ENCODE measurements at places on chromosomes 1 and 21. TPM values are rescaled to one million over a fixed set of nuclear protein-coding genes. Genes with fewer than 3 reads are reported as not detected.

The AKNAD1 gene
- 0.45 TPM for total RNA-seq

The AADACL3 gene
- total RNA-seq, result not detected

GRCh38 chr1:243731301-243731891 lies 118.6 kb downstream of the AKT3 start:
- no peak for DNase-seq
- no peaks in the 10 kb centered on the region for H3K27me3 ChIP-seq
- peaks cover 5% of the 10 kb centered on the region for H3K36me3 ChIP-seq
- no peak overlapping the region for H3K27ac ChIP-seq
- H3K4me3 ChIP-seq, result no peak overlapping the region

DNA sequence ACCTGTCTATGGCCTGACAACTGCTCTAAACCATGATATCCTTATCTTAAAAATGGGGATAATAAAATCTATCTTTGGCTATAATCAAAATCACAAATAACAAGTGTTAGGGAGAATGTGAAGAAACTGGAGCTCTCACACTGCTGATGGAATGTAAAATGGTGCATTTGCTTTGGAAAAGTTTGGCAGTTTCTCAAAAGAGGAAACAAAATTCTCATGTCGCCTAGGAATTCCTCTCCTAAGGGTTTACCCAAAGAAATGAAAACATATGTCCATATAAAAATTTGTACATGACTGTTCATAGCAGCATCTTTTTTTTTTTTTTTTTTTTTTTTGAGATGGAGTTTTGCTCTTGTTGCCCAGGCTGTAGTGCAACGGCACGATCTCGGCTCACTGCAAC lies 64.3 kb downstream of the ZNF281 start:
- H3K4me3 ChIP-seq, result no peak overlapping the region
- peaks cover 4% of the 10 kb centered on the region for H3K4me1 ChIP-seq
- DNase-seq, result no peak
- H3K27ac ChIP-seq, result no peak overlapping the region

DNA sequence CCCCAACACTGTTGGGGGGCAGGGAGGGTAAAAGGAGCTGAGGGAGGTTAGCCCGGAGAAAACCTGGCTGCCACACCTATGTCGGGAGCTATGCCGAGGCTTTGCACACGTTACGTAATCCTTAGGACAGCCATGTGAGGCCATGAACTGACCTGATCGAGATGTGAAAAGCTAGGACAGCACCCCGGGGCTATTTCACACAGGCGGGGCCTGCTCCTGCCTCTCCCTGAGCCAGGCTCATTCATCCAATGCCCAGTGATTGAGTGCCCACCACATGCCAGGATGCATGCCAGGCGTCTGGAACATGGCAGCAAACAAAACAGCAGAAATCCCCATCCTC lies 30.2 kb downstream of the LDLRAP1 start:
- no peaks in the 10 kb centered on the region for H3K27me3 ChIP-seq
- H3K27ac ChIP-seq, result no peak overlapping the region
- no peaks in the 10 kb centered on the region for H3K36me3 ChIP-seq
- no peak for DNase-seq
- no peak overlapping the region for H3K4me3 ChIP-seq

GRCh38 chr1:74673351-74674111 lies at the start of gene ERICH3:
Gene ERICH3 (minus strand): TSS chr1:74673792. CDS start chr1:74673519, 273 bp downstream.
- no peak within 1 kb of the TSS for H3K4me3 ChIP-seq
- H3K36me3 ChIP-seq, result peaks cover 3% of the 10 kb centered on the region
- H3K27ac ChIP-seq, result no peak within 1 kb of the TSS
- DNase-seq, result no peak

The NR1I3 gene
- not detected for total RNA-seq

GRCh38 chr1:159211331-159212136 lies 6.9 kb downstream of the ACKR1 start:
- peaks cover 42% of the 10 kb centered on the region for H3K27me3 ChIP-seq
- no peak for DNase-seq
- no peak overlapping the region for H3K27ac ChIP-seq
- no peaks in the 10 kb centered on the region for H3K4me1 ChIP-seq
- no peaks in the 10 kb centered on the region for H3K36me3 ChIP-seq

- DNase-seq, result no peak
- peak overlapping the region; percentile 49 for H3K27ac ChIP-seq
- H3K4me3 ChIP-seq, result no peak overlapping the region
- no peaks in the 10 kb centered on the region for H3K27me3 ChIP-seq
- H3K36me3 ChIP-seq, result no peaks in the 10 kb centered on the region
These were observed 2.0 kb downstream of the ADAMTSL4 start for GRCh38 chr1:150551051-150551783.

The MPC2 gene
- 51.6 TPM for total RNA-seq

GRCh38 chr1:88890791-88891317 lies 513 bp downstream of the GTF2B start:
- peaks cover 3% of the 10 kb centered on the region for H3K36me3 ChIP-seq
- peak overlapping the region; percentile 98 for H3K27ac ChIP-seq
- no peaks in the 10 kb centered on the region for H3K27me3 ChIP-seq
- H3K4me1 ChIP-seq, result peaks cover 30% of the 10 kb centered on the region

The SPRR1B gene
- total RNA-seq, result not detected

DNA sequence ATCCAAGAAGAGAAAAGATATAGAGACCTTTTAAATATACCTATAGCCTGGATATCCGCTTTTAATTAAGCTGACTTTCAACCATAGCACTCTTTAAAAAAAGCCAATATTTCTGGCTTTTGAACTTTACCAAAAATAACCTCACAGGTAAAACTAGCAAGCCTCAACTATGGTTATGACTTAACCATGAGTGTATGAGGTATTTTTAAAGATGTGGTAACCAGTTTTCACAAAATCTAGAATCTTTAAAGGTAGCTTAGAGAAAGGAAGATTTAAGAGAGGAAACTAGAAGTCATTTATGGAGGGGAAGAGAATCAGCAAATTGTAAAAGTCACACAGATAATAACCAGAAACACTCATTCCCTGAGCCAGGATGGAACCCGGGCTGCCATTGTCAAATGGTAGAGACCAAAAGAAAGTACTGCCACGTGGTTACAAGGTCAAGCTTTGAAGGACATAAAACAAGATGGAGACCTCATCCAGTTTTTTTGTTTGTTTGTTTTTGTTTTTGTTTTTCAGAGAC lies 288.4 kb upstream of the RGS18 start:
- H3K36me3 ChIP-seq, result no peaks in the 10 kb centered on the region
- H3K27me3 ChIP-seq, result no peaks in the 10 kb centered on the region
- H3K27ac ChIP-seq, result no peak overlapping the region
- no peaks in the 10 kb centered on the region for H3K4me1 ChIP-seq
- no peak for DNase-seq

The ASB17 gene
- not detected for total RNA-seq

DNA sequence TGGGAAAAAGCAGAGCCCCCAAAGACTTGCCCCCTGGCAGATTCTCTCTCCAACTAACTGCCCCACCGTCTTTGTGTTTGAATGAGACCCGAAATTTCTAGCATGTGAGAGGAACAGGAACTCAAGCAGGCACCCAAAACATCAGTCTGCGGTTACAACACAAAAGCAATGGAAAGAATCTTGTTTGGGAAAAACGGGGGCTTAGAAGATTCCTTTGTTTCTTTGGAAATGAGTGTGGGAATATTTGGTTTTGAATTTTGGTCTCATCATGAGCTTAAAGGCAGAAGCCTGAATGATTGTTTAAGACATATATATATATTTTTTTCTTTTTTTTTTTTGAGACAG lies 188.9 kb upstream of the TMEM51 start:
- H3K36me3 ChIP-seq, result peaks cover 21% of the 10 kb centered on the region
- no peak for DNase-seq
- H3K27me3 ChIP-seq, result no peaks in the 10 kb centered on the region
- peak overlapping the region; percentile 8 for H3K27ac ChIP-seq
- H3K4me3 ChIP-seq, result no peak overlapping the region
- H3K4me1 ChIP-seq, result peaks cover 17% of the 10 kb centered on the region

DNA sequence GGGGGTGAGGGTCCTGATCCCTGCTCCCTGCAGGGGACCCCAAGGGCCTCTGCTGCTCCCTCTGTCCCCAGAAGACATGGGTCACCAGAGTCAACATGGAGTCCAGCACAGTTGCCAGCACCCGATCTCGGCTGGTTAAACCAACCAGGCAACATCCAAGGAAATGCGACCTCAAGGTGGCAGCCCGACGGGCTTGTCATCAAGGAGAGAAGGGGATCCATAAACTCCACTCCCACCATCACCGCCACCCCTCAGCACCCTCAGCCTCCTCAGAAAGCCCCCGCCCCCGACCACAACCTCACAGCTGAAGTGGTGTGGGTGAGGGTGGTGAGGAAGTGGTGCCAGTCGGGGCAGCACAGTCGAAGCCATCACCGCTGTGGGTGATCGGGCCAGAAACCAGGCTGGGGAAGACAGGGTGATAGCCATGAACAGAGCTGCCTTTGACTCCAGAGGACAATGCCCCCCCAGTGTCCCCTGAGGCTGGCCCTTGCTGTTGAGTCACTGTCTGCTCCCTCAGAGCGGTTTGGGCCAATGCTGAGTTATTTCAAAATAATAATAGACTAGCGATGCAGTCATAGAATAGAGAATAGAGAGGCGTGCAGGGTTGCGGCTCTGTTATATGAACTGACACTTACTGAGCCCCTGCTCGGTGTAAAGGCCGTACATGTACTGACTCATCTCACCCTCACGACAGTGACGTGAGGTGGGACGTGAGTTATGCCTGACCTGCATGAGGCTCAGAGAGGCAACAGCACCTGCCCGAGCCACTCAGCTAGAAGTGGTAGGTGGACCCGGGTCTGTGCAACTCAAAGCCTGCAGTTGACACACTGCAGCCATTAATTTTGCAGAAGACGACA lies 88.7 kb upstream of the IFFO2 start:
- no peaks in the 10 kb centered on the region for H3K36me3 ChIP-seq
- peak; percentile 73 for DNase-seq
- H3K27me3 ChIP-seq, result peaks cover 3% of the 10 kb centered on the region

- DNase-seq, result no peak
- no peaks in the 10 kb centered on the region for H3K36me3 ChIP-seq
- no peak overlapping the region for H3K27ac ChIP-seq
- no peaks in the 10 kb centered on the region for H3K27me3 ChIP-seq
- H3K4me3 ChIP-seq, result no peak overlapping the region
These were observed 6.6 kb downstream of the CCDC190 start for GRCh38 chr1:162854245-162854882.

GRCh38 chr1:51897699-51898031 lies 19.1 kb upstream of the NRDC start:
- no peaks in the 10 kb centered on the region for H3K27me3 ChIP-seq
- peaks cover 38% of the 10 kb centered on the region for H3K4me1 ChIP-seq
- no peak for DNase-seq

DNA sequence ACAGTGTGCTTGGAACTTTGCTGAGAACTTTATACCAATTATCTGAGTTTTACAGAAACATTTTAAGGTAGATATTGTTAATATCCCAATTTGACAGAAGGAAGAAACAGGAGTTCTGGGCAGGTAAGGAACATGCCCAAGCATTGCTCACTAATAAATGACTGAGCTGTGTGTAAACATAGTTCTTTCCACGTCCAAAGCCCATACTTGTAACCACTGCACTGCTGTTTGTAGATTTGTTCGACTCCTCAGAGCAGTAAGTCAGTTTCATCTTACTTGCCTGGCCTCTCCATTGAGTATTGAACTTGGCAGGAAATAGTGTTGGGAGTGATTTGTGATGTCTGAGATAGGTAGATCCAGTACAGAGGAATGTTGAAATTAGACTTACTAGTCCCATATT lies 335.1 kb downstream of the KIF26B start:
- peaks cover 8% of the 10 kb centered on the region for H3K36me3 ChIP-seq
- H3K4me3 ChIP-seq, result no peak overlapping the region
- no peaks in the 10 kb centered on the region for H3K27me3 ChIP-seq
- DNase-seq, result no peak

DNA sequence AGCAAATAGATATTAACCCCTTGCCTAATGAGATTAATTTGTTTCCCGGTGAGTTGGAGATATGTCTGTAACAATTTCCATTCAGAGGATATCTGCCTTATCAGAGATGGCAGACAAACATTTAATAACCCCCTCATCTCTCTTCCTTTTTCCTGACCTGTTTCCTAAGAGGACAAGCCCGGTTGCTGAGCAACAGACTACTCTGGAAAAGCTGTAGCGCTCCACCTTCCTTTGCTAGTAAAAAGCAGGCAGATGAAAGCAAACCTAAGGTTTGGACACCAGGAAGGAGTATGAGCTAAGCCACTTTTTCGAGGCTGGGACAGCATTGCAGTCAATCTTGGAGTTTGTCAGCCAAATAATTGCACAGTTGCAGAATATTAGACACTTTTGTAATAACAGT lies 82.4 kb downstream of the RGS21 start:
- no peak for DNase-seq
- H3K4me3 ChIP-seq, result no peak overlapping the region
- no peak overlapping the region for H3K27ac ChIP-seq
- H3K4me1 ChIP-seq, result peaks cover 18% of the 10 kb centered on the region
- H3K27me3 ChIP-seq, result peaks cover 1% of the 10 kb centered on the region

DNA sequence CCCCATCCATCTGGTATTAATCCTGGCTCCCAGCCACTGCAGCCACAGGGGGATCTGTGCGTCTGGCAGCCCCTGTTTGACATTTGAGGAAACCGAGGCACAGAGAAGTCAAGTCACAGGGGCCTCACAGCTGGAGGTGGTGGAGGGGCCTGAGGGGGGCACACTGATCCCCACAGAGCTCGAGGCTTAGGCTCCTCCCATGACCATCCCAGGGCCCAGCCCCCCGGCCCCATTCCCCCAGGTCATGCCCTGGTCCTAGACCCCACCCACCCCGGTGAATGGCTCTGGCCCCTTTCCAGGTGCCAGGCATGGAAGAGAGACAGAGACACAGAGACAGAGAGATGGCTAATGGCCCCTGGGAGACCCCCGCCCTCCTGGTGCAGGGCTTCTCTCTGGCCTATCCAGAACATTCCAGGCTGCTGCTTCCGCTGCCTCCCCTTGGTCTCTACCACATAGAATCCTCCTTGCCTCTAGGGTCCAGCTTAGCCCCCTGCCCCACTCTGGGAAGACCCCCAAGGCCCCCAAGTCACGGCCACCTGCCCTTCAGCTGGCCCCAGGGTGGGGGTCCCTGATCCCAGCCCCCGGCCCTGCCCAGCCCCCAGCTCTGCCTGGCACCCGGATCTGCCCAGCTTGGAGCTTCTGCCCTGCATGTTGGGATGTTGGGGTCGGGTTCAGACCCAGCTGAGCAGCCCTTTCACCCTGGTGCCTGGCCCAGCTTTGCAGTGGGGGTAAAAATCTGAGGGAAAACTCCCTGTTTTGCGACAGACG lies 29.2 kb upstream of the LRRC3 start:
- peak; percentile 55 for DNase-seq
- peaks cover 3% of the 10 kb centered on the region for H3K36me3 ChIP-seq
- H3K27ac ChIP-seq, result no peak overlapping the region
- H3K4me1 ChIP-seq, result no peaks in the 10 kb centered on the region
- peaks cover 2% of the 10 kb centered on the region for H3K27me3 ChIP-seq

DNA sequence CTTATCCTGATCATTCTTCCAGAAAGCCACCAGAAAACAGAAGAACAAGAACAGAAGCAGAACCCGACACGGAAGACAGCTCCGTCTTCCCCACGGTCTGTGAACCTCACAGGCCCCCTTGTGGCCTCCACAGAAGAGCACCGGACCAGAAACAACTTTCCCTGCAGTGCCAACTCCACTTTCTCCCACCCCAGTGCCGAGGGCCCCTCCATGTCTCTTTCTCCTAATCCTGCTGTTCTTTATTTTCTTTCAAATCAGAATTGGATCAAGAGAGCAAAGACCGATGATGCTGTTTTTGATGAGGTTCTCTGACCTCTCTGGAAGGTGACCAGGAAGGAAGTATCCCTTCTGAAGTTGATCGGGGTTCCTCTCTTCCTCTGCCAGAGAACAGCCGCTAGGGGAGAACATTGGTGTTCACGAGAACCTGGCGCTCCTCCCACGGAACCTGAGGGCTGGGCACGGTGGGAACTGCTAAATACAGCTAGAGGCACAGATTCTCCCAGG lies 58.9 kb upstream of the CTTNBP2NL start:
- H3K4me3 ChIP-seq, result no peak overlapping the region
- no peak for DNase-seq
- H3K27ac ChIP-seq, result no peak overlapping the region

The CYP4A11 gene
- not detected for total RNA-seq

The TBX19 gene
- 1.8 TPM for total RNA-seq

The SLC2A5 gene
- total RNA-seq, result 0.27 TPM

Data from chondrocyte (in vitro differentiated cells).